Hematopoietic multipotent progenitor cell treated with erythropoietin and hydrocortisone succinate and interleukin-3 and kit ligand, for 4 days (in vitro differentiated cells): ENCODE measurements at places on chromosomes 1 and 21.
A peak's percentile ranks its signal among the peaks of the same experiment; 100 is the strongest.

DNA sequence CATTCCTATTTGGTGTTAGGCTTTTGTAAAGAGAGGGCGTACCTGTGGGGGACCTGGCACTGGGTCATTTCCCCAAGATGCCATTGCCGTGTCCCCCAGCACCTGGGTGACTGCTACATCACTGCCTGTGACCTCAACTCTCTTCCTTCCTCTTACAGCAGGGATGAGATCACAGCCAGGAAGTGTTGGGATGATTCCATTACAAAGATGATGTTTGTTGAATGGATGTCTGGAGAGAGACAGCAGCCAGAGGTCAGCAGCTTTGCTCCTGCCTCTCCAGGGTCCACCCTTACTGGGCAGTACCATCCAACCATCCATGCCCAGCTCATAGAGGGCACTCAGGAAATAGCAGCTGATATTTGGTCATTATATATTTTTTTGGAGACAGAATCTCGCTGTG is 35.1 kb downstream of the TMEM51 start:
- DNase-seq = no peak

- peak; percentile 35 for DNase-seq
Measured at GRCh38 chr1:90616395-90616794, 100.7 kb downstream of the BARHL2 start.

DNA sequence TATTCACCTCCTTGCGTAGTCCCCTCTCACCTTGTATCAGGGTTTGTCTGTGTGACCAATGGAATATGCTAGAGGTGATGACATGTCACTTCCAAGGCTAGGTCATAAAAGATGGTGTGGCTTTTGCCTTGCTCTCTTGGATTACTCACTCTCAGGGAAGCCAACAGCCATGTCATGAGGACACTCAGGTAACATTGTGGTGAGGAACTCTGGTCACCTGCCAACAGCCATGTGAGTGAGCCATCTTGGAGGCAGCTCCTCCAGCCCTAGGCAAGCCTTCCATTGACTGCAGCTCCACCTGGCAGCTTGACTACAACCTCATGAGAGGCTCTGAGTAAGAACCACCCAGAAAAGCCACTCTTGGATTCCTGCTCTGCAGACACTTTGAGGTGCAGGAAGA is 11.0 kb upstream of the HEYL start:
- no peak for DNase-seq

DNA sequence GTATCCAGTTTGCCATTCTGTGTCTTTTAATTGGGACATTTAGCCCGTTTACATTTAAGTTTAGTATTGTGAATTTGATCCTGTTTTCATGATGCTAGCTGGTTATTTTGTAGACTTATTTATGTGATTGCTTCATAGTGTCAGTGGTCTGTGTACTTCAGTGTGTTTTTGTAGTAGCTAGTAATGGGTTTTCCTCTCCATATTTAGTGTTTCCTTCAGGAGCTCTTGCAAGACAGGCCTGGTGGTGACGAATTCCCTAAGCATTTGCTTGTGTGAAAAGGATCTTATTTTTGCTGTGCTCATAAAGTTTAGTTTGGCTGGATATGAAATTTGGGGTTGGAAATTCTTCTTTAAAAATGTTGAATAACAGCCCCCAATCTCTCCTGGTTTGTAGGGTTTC is 69.2 kb upstream of the PDC start:
- no peak for DNase-seq

DNA sequence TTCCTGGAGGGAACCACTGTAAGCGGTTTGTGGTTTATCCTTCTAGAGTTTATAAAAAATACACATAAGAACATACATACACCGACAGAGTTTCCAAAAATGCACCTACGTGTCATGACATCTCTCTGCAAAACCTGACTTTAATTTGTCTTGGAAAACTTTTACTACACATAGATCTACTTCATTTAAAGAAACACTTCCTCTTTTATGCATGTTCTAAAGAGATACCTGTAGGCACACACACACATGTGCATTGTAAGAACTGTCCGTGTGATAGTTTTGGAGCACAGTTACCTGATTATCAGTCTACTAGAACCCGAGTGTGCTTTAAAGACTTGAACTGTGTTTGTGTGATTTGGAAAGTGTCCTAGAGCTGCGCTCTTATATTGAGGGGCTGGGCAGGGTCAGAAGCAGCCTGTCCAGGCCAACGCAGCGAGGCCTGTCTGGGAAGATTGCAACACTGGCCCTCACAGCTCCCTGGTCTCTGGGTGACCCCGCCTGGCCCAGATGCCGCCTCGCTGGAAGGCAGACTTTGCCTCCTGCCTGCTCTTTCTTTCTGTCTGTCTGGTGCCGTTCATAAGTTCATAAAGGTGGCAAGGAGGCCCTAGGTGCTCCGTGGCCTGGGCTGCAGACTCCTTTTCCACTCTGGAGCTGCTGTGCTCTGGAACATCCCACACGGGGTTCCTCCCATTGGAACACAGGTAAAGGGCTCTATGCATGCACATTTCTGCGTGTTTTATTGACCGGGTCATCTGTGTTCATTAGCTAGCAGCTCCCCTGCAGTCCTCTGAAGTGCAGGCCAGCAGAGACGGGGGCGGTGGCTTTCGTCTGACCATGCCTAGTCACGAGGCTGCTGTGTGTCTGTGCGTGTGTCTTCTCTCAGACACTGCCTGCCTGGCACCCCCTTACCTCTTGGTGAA is 46.3 kb downstream of the AGPAT3 start:
- DNase-seq = no peak

DNA sequence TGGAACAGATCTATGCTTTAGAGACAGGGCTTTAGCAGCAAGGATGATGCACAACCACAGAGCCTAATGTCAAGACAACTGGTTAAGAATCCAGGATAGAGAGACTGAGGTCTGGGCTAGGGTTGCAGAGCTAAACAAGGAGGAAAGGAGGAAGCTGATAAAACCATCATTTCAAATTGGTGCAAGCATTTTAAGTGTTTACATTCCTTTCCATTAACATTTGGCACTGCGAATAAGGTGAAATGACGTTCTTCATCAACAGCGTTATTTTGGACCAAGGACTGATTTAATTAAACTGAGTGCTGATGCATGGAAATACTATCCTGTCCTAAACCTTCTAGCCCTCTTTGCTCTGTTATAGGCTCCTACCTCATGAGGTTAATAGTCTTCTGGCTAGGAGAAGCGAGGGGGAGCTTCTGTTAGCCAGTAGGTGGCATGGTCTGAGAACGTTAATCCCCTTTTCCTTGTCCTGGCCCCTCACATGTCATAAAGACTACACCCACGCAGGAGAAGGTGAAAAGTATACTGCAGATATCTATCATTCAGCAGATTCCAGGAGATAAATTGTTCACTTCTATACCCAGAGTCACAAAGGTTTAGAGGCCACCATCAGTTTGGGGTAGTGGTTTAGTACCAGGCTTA is 7.6 kb upstream of the C1orf21 start:
- DNase-seq = peak; percentile 48

DNA sequence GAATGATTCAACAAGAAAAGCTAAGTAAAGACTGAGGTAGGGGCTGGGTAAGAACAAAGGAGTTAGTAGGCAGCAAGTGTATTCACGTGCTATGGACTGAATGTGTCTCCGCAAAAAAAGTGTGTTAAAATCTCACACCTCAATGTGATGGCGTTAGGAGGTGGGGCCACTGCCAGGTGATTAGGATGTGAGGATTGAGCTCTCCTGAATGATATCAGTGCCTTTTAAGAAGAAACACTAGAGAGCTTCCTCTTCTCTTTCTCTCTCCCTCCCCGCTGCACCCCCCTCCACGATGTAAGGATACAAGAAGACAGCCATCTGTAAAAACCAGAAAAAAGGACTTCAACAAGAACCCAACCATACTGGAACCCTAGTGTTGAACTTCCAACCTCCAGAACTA is 396.1 kb upstream of the PLXNA2 start:
- DNase-seq = no peak

GRCh38 chr1:177907000-177907399 is 62.9 kb downstream of the SEC16B start:
- no peak for DNase-seq

DNA sequence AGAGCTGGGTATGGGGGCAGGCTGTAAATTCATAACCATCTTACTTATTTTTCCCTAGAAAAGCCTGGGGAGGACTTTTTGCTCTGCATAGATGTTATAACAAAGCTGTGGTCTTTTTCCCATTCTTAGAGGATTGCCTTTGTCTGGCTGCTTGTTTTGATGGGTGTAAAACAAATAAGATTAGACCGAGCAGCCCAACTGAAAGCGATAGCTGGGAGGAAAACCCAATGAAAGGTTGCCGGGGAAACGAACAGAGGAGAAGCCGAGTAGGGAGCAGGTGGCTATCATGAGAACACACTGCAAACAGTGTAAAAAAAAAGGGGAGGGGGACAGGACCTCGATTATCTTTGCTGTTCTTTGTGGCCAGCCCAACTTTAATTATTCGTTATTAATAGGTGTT is 1.9 kb downstream of the ELAVL4 start:
- no peak for DNase-seq

DNA sequence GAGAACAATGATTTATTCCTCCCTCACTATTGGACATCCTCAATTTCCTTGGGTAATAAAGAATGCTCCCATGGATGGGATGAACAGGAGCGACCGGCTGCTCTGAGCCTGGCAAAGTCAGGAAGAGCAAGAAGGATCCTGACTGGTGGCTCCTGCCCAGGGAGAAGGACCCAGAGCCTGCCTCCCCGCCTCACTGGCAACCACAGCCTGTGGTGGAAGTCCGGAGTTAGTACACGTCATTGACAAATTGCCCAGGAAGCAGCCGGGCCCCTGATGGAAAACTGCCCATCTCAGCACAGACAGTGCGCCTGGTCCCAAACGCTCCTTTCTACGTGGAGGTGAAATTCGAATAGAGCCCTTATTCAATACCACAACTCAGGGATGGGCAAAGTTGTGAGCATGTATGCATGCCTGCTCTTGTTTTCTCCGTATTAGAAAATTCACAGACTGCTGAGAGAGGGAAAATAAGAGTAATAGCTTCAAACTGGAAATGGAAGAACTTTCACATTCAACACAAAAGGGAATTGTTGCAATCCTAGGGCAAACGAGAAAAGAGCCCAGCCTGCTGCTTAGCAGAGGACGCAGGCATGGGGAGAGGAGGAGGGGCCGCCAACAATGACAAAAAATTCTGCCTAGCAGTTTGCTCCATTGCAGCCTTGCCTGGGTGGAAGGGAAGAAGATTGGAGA is 397.1 kb upstream of the VAMP3 start:
- DNase-seq = no peak

DNA sequence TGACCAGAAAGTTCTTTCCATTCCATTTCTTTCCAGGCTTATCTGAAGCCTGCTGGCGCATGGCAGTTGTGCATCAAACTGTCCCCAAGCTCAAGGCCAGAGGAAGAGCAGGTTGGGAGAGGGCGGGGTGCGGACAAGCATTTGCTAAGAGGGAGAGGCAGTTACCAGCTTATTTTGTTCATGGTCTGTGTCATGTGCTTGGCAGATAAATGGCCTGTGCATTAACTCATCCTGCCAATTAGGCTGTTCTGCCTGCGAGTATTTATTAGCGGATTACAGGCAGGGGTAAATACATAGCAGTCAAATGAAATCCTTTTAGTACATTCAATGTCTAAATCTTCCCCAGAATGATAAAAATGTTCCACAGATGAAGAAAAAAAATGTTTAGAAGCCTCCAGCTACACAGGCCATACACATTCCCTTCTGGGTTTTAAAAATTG is 48.9 kb upstream of the B3GALNT2 start:
- no peak for DNase-seq

- DNase-seq = no peak
Measured at GRCh38 chr1:119220991-119221390, 80.5 kb upstream of the WARS2 start.

- peak; percentile 13 for DNase-seq
Measured at GRCh38 chr1:214660900-214661299, 57.9 kb downstream of the CENPF start.

DNA sequence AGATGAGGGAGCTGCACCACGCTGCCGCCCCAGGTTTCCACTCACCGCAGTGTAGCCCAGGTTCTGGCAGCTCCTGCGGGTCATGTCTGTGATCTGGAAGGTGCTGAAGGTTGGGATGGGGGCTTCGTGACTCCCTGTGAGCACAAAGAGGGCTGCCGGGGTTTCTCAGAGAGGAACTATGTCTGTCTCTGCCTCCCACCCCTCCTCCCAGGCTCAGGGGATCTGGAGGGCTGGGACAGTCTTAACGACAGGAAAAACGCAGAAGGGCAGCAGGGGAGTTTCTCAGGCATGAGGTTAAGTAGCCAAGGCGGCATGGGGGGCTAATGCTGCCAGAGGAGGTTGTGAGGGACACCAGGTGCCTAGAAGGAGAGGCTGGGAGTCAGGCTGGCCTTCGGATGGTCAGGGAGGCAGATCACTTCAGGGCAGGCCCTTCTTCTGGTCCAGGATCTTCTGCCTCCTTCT is 656 bp downstream of the SH2D2A start:
- DNase-seq = no peak
